Right hindlimb (tissue), 1 donor: ENCODE measurements at places on chromosomes 16 and 17.

- DNase-seq: no peak
Observed at GRCh38 chr17:42784409-42784808, 4.0 kb downstream of the WNK4 start.

DNA sequence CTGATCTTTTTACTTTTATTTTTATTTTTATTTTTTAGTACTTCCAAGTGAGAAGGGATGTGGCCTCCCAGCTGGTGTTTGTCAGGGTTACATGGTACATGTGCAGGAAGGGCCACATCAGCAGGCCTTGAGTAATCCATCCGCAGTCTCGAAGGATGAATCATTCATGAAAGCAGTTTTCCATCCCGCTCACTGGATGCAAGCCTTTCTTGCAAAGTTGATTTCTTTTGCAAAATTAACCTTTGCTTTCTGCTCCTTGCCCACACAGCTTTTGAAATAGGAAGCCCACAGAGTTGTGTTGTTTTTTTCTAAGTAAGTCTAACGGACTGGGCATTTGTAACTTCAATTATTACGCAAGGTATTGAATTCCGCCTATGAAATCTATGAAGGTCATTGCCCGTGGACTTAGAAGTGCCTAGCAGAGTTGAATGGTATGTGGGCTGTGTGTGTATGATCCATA, 157.4 kb downstream of the PRKCA start:
- DNase-seq: no peak

- no peak for DNase-seq
Observed at GRCh38 chr16:31327646-31328225, 27.2 kb upstream of the ITGAX start.

GRCh38 chr16:72549878-72550277, 377.9 kb upstream of the PMFBP1 start:
- DNase-seq: no peak
